ENCODE measurements at places on chromosomes 1 and 21. TPM values are rescaled to one million over a fixed set of nuclear protein-coding genes. Genes with fewer than 3 reads are reported as not detected.

Gene FNBP1L
- total RNA-seq, result 9.7 TPM

- no peak overlapping the region for H3K27ac ChIP-seq
- H3K4me3 ChIP-seq, result no peak overlapping the region
- no peaks in the 10 kb centered on the region for H3K36me3 ChIP-seq
- H3K4me1 ChIP-seq, result no peaks in the 10 kb centered on the region
- DNase-seq, result no peak
These were observed 29.4 kb upstream of the KCNA10 start for GRCh38 chr1:110548381-110548780.

DNA sequence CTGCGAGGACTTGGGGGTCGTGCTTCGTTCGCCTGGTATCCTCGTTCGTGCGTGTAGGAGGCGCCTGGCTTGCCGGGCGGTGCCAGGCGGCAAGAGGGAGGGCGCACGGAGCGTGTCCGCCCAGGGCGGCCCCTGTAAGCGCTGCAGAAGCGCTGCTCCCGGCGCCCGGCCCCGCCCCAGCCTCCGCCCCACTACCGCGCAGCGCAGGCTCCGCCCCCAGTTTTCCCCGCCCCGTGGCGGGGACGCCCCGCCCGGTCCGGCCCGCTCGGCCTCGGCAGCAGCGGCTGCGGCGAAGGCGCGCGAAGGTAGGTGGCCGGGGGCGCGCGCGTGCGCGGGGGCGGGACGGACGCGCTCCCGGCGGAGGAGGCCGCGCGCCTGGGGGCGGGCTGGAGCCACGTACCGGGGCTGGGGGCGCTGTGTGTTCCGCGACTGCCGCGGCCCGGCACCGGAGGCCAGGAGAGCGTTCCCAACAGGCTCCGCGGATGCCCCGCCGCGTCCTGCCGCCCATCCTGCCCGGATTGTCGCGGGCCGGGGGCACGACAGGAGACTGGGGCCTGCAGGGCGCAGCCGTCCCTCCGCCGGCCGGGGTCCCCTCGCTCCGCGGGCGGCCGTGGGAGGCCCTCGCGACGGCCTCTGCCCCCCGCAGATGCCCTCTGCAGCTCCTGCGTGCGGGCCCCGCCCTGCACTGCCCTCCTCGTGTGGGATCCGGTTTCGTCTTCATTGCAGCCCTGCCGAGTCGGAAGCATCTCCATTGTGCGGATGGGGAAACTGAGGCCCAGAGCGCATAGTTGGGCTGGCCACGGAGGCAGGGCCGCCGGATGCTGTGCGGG lies 7.7 kb upstream of the CROCC start:
- H3K36me3 ChIP-seq, result no peaks in the 10 kb centered on the region
- no peaks in the 10 kb centered on the region for H3K27me3 ChIP-seq
- peaks cover 17% of the 10 kb centered on the region for H3K4me1 ChIP-seq
- peak; percentile 78 for DNase-seq
- H3K27ac ChIP-seq, result peak overlapping the region; percentile 85

Gene IVL
- 336 TPM for total RNA-seq

DNA sequence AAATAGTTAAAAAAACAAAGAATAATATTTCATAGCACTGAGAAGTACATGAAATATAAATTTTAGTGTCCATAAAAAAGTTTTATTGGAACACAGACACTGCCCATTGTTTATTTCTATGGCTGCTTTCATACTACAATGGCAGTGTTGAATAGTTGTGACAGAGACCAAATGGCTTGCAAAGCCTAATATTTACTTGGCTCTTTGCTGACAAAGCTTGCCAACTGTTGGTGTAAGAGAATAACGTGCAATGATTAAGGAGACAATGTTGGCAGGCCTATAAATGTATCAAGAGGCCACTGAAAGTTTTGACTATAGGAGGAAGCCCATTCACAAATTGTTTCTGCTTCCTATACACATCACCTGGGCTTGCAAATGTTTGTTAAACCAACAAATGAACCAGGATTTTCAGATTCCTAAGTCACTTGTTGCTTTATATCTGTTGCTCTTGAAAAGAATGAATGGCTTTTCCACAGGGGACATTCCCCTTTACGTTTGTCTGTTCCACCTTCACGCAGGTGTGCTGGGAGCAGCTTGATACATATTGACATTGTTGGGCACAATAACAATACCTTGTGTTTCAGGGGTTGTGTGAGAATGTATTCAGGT lies 5.5 kb upstream of the ST6GALNAC3 start:
- H3K27ac ChIP-seq, result no peak overlapping the region
- no peaks in the 10 kb centered on the region for H3K36me3 ChIP-seq
- H3K27me3 ChIP-seq, result no peaks in the 10 kb centered on the region
- no peak for DNase-seq
- no peak overlapping the region for H3K4me3 ChIP-seq

Data from esophagus squamous epithelium (tissue), 5 donors.